Activated CD4-positive, alpha-beta T cell treated with anti-CD3 and anti-CD28 coated beads, Interleukin-2, Interleukin-6, amounts not matched to agents 100 ng/mL and 50 ng/mL, durations not matched to agents 16 hours and 8 hours (primary cell): ENCODE measurements at places on chromosomes 3 and 15.

GRCh38 chr15:101359365-101359947 is 64.4 kb upstream of the SNRPA1 start:
- DNase-seq: no peak

- no peak for DNase-seq
Observed at GRCh38 chr3:147113293-147114044, 292.9 kb downstream of the ZIC4 start.

DNA sequence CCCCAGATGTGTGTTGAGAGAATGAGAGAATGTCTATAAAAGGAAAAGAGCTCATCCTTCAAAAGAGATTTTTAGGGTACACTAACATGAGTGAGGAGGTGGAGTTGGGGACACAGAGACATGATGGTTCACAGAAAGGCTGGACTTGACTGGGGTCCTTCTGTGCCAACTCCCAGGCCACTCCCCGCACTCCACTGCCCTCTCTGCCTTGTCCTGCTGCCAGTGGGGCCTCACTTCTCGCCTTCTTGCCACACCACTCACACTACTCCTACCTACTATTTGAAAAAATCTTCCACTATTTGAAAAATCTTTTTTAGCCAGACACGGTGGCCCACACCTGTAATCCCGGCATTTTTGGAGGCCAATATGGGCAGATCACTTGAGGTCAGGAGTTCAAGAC is 298.1 kb downstream of the EPHB1 start:
- no peak for DNase-seq

DNA sequence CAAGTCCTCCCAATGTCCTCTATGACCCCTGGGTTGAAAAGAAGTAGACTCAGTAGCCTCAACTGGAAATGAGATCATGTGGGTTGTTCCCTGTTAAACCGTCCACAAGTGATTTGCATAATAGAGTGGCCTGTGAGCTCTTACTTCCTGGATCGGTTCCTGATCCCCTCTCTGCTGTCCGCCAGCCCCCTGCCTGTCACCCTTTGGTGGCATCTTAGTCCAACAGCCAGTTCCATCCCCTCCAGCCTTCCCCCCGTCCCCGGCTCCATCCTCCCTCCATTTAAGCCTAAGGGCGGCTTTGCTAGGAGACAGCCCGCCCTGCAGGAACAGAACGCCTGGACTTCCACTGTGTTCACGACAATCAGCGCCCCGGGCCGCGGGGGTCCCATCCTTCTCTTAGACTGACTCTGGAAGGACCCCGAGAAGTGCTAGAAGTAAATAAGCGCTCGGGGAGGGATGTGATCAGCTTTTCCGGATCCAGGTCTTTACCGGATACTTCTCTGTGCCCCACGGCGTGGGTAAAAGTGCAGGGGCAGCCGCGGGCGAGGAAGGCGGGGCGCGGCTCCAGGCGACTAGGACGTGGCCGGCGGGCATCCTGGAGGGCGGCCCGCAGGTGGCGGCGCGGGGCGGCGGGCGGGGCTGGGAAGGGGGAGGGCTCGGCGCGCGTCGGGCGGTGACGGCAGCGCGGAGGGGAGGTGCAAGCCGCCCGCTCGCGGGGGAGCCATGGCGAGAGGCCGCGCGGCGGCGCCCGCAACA is 51.2 kb upstream of the ULK4 start:
- DNase-seq: peak; percentile 88
